MV-4-11 (cell line): ENCODE measurements at places on chromosomes 2 and 18.

- no peak for DNase-seq
Observed at GRCh38 chr18:23284629-23285028, 149.3 kb downstream of the CABLES1 start.

DNA sequence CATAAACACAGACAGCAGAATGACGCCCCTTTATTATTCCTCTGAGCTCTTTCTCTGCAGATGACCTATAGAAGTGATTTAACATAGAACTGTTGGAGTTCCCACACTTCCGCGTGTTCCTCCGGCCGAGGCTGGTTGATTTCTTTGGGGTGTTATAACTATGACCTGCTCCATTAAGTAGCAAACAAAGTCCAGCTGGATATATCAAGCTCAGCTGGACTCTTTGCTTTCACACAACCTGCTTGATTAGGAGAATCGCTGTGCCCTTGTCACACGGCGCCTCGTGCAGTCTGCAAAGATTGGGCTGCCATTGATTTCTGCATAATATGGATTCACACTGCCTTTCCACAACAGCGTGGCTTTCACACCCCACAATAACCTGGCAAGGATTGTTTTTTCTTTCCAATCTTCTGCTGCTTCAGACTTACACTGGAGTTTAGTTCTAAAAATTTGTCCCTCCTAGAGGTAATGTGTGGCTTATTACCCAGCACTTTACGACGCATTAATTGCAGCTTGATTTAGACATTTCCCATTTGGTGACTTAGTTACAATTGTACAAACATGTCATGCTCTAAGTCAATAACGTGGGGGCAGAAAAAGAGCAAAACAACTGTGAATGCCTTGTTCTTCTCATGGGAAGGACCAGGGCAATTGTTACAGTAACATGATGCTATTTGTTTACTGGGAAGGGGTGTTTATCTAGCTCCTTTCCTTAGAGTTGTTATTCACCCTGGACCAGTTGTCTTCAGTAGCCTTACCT is 485.7 kb downstream of the TXNL1 start:
- DNase-seq = no peak

GRCh38 chr18:47204908-47205522 is 28.9 kb upstream of the IER3IP1 start:
- DNase-seq = peak; percentile 2

DNA sequence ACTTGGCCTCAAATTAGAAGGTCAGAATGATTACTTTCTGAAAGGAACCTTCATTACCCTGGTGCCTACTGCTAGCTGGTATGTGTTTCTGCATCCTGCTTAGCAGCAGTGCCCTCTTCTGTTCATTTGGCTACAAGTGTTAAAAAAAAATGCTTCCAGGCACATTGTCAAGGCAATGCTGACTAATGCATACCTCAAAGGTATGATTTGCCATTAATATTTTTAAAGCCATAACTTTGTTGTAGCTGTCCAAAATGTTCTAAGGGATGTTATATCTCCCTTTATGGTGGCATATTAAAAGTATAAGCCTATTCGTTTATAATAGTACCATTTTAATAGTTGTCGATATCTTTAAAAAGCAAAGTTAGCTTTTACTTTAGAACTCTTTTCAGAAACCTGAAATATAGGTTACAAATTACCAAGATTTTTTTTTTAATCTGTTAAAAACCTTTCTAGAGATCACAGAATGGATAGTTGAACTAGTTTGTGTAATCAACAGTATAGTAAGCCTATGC is 52.0 kb upstream of the FAM171B start:
- peak; percentile 38 for DNase-seq

- no peak for DNase-seq
Observed at GRCh38 chr18:41025666-41026065, 929.4 kb upstream of the PIK3C3 start.
